ENCODE measurements at places on chromosomes 11 and 22.

GRCh38 chr11:65593518-65594414, 1.8 kb downstream of the KCNK7 start:
- DNase-seq: no peak

DNA sequence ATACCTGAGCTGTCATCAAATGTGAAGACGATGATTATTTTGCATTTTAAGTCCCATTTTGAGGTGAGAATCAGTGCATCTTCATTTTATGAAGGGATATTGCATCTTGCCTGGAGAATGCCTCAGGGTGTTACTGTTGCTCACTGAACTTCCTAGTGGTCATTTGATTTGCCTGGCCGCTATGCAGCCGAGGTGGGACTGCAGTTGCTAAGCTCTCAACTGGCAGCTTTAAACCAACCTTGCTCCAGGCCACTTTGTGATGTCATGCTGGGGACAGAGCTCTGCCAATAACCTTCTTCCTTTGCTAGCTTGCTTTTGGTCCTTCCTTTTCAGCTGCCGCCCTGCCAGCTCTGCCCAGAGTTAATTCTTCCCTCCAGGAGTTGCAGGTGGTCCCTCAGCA, 409.4 kb upstream of the B3GAT1 start:
- DNase-seq: no peak

DNA sequence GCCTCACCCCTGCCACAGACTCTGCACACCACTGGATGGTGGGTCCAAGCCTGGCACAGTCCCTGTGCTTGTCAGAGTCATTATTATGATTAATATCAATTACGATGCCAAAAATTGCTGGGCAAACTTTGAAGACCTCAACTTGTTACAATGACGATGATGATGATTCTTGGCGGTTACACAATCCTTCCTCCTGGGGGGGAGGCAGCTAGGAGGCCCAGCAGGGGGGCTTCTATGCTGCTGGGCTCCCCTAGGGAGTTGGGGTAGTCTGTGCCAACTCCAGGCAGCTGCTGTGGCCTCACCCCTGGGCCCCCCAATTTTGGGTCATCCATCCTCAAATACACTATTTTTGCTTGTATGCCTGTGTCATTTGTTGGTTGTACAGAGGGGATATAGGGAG, 12.0 kb downstream of the SLC35E4 start:
- peak; percentile 14 for DNase-seq

DNA sequence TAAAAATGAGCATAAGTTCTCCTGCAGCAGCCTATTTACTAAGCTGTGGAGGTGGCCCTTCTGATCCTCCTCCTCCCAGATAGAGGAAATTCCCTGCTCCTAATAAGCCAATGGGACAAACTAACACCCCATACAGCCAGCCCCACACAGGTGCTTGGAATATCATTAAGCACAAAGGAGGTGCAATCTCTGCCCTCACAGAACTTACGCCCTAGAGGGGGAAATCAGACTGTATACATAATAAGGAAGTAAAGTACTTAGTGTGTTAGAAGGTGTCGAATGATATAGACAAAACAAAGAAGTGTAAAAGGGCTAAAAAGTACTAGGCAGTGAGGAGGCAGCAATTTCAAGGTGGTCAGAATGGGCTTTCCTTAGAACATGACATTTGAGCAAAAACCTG, 5.8 kb downstream of the MS4A12 start:
- DNase-seq: no peak

DNA sequence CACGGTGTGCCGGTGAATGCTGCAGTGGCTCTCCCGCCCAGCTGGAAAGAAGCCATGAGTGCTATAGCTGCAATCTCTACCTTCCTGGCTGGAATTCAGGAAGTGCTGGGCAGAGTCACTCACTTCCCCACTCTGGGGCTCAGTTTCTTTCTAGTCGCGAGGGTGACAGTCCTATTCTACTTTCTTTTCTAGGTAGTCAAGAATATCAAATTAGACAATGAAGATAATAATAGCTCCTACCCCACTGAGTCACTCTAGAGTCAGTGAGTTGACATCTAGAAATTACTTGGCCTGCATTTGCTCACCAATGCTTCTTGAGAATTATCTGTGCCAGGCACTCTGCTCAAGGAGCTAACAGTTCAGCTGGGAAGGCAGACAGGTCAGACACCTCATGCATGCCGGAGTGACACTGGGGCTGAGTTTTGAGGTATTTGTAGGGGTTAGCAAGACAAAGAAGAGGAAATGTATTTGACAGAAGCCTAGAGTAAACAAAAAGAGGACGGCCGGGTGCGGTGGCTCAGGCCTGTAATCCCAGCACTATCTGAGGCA, 3.2 kb downstream of the CENPM start:
- no peak for DNase-seq

GRCh38 chr11:13881226-13881905, 81.2 kb upstream of the SPON1 start:
- peak; percentile 92 for DNase-seq

DNA sequence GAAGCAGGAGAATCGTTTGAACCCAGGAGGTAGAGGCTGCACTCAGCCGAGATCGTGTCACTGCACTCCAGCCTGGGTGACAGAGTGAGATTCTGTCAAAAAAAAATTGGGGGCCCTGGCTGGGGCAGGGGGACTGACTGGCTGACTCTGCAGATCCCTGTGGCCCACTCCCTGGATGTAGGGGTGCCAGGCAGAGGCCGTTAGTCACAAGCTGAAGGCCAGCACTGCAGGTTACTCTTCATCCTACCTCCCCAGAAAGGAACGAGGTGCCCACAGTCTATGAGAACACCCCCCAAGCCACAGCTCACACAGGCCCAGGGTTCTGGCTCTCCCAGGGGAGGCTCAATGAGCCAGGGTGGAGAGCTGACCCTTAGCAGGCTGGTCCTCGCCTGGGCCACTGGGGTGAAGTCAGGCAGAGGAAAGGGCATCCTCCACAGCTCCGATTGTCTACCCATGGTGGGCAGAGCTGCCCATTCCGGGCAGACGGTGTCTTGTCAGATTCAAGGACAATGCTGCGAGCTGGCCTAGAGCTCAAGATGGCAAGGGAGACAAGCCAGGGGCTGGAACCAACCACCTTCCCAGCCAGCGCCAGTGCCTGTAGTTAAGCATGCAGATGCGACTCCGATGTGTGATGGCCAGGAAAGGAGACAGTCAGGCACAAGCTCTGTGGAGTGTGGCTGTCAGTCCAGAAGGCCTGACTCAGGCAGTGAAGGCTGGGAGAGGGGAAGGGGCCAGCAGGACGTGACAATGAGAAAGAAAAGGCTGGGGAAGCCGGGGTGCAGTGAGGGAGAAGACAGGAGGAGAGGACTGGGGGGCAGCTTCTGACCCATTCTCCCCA, 12.4 kb downstream of the C11orf24 start:
- no peak for DNase-seq

GRCh38 chr11:844693-845644, 2.3 kb downstream of the TSPAN4 start:
- DNase-seq: peak; percentile 59

Data from retina (tissue), 1 donor.